Left renal pelvis (tissue), 4 donors: ENCODE measurements at places on chromosomes 7 and 10. TPM values are rescaled to one million over a fixed set of nuclear protein-coding genes. Genes with fewer than 3 reads are reported as not detected.

DNA sequence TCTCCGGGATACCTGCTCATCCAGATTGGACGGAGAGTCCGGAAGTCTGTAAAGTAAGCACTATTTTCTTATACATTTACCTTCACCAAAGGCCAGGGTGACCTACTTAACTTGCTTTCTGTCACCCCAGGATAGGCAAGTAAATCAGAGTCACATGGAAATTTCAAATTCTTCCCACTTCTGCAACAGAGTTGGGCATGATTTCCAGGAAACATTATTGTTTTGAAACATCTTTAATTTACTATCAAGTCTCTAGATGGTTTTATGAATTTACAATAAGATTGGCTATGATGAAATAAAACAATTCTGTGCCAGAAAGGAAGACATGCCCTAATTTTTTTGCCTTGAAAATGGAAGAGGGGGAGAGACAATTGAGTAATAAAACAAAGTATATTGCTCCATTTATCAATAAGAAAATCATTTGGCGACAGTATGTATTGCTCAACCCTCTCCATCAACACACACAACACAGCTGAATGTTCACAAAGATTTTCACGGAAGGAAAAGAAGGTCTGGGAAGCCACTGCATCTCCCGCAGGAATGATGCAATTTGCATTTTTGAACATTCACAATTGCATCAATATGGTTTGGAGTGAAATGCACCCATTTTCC, 702.8 kb downstream of the PARD3 start:
- DNase-seq: no peak

DNA sequence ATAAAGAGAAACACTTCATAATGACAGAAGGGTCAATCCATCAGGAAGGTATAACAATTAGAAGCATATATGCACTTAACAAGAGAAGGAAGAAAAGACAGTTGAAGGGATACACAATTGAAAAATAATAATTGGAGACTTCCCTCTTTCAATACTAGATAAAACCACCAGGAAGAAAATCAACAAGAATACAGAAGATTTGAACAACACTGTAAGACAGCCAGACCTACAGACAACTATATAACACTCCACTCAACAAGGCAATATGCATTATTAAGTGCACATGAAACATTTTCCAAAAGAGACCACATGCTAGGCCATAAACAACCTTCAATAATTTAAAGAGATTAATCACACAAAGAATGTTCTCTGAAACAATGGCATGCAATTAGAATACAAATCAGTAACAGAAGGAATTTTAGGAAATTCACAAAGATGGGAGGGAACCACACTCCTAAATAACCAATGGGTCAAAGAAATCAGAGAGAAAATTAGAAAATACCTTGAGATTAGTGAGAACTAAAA, 35.1 kb downstream of the ZNF438 start:
- no peak for DNase-seq

GRCh38 chr7:130452951-130453350, 12.1 kb upstream of the CEP41 start:
- DNase-seq: no peak

GRCh38 chr10:78812571-78813318, 256.0 kb upstream of the ZMIZ1 start:
- DNase-seq: no peak

GRCh38 chr7:81029511-81029910, 110.7 kb upstream of the SEMA3C start:
- DNase-seq: no peak

GRCh38 chr10:79079054-79079397, 10.3 kb downstream of the ZMIZ1 start:
- DNase-seq: no peak

GRCh38 chr10:59808896-59809643, 55.8 kb upstream of the MRLN start:
- no peak for DNase-seq

DNA sequence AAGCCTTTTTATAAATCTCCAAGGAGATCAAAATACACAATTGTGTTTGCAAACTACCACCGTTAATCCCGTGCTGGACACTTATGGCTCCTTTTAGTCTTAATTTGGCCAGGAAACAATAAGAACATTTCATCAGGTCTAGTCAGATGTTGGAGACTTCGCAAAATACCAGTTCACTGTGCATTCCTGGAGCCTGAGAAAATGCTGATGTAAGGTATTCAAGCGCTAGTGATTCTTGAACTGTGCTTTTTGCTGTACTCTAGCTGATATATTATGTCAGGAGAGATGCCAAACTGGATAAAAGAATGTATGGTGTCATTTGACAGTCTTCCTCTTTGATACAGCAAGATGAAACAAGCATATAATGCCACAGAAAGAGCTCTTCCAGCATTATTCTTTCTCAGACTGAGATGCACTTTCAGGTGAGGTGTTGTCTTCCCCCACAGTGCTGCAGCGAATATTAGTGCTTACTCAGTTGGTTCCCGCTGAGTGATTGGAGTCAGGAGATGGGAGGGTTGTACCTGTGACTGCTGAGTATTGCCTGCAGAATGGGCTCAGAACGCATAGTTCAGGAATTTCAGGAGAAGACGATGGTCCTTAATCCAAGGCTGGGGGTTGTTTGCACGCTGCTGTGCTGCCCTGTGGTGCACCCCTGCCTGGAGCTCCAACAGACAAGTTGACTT, 59.2 kb downstream of the OGDH start:
- no peak for DNase-seq

- DNase-seq: no peak
Measured at GRCh38 chr10:24751716-24752115, 28.0 kb upstream of the ARHGAP21 start.

GRCh38 chr7:11343818-11344413, 370.2 kb downstream of the PHF14 start:
- no peak for DNase-seq

- no peak for DNase-seq
Measured at GRCh38 chr7:80614851-80615271, 23.6 kb upstream of the CD36 start.

- DNase-seq: no peak
Measured at GRCh38 chr10:111999205-111999914, 184.2 kb downstream of the GPAM start.

- DNase-seq: no peak
Measured at GRCh38 chr10:102450124-102450373, 1.3 kb downstream of the C10orf95 start.

DNA sequence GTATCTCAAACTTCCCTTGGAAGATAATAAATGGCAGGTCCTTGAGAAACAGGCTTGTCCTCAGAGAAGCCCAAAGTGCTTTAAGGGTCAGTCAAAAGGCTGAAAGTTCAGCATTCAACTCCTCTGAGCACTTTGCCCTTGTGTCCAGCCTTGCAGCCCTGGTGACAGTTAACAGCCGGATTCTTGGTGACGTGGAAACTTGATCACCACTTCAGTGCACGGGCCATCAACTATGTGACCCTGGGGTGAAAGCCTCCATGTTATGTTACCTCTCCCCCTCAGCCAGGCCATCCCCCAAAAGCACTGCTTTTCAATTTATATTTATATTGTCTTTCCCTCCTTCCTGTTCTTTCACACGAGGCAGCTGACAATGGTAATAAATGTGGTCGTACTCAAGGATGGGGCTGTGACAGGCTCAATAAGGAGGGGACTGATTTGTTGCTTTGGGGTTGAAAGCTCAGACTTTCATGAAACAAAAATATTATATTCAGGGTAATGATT, 164.0 kb upstream of the NRP1 start:
- DNase-seq: peak; percentile 78

HKDC1 gene
- 14.7 TPM for polyA plus RNA-seq

CALML5 gene
- polyA plus RNA-seq: not detected

INMT gene
- 1.4 TPM for polyA plus RNA-seq

DTX2 gene
- polyA plus RNA-seq: 9.0 TPM

HYAL4 gene
- not detected for polyA plus RNA-seq

CDK14 gene
- polyA plus RNA-seq: 28.6 TPM
